ENCODE measurements at places on chromosomes 6 and 20.

- no peak for DNase-seq
These were observed 69.3 kb downstream of the IBTK start for GRCh38 chr6:82178077-82178758.

GRCh38 chr20:24977336-24977735, 15.2 kb downstream of the APMAP start:
- DNase-seq, result no peak

GRCh38 chr6:166830185-166830890, 126.0 kb downstream of the RNASET2 start:
- DNase-seq, result no peak

DNA sequence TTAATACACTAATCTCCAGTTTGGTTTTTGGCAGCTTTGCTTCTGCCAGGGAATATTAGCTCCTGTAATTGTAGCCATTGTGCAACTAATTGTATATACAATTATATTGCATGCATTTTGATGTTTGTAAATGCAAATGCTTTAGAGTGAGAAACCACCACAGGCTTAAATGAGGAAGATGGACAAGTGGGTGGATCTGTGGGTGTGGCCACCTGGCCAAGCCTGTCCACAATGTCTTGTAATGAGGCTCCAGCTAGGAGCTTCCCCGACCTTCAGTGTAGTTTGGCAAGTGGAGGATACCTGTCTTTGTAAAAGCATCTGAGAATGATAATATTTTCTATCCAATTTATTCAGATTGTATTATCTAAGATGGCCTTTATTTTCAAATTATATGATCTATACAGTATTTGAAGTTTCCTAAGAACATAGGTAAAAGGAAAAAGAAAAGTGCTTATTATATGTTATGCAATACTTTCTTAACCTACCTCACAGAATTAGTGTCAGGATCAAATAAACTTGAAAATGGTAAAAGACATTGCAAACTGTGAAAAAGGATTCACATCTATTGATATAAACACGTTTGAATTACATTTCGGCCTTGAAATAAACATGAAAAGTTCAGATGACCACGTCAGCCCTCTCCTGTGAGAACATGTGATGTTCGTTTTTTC, 49.3 kb upstream of the ARID1B start:
- DNase-seq, result no peak

- no peak for DNase-seq
These were observed 751.9 kb upstream of the DEFB115 start for GRCh38 chr20:30505566-30505965.

DNA sequence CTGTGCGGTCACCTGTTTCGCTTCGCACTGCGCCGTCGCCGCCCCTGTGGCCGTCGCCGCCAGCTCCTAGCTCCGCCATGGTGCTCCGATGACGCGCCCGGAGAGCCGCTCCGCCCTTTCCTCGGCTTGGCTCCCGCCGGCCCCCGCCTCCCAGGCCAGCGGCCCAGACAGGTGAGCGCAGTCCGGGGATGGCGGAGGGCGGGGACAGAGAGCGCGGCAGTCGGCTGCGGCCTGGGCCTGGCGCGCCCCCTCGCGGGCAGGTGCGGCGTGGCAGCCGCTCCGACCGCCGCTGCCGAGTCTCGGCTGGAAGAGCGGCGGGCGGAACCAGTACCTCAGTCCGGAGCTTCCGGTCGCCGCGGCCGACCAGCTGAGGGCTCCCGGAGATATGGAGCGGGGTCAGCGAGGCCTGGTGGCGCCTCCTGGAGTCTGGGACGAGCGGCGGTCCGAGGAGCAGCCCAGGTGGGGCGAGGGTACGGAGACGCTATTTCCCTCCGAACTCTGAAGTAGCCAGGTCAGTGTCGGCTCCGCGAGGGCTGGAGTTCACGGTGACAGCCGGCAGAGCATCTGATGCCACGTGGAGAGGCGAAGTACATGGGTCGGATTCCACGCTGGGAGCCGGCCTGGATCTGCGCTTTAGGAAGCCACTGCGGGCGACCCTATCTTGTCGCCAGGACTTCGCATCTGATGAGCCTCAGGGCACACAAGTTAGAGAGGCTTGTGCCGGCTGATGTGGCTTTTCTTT, at the start of gene MAP7:
Gene MAP7, minus strand, starts transcription at position 93 of the 742 bp plus-strand sequence. Its CDS starts 14 bp downstream, at position 79.
- DNase-seq, result no peak

- no peak for DNase-seq
These were observed 35.9 kb downstream of the ANKRD60 start for GRCh38 chr20:58192567-58192966.

DNA sequence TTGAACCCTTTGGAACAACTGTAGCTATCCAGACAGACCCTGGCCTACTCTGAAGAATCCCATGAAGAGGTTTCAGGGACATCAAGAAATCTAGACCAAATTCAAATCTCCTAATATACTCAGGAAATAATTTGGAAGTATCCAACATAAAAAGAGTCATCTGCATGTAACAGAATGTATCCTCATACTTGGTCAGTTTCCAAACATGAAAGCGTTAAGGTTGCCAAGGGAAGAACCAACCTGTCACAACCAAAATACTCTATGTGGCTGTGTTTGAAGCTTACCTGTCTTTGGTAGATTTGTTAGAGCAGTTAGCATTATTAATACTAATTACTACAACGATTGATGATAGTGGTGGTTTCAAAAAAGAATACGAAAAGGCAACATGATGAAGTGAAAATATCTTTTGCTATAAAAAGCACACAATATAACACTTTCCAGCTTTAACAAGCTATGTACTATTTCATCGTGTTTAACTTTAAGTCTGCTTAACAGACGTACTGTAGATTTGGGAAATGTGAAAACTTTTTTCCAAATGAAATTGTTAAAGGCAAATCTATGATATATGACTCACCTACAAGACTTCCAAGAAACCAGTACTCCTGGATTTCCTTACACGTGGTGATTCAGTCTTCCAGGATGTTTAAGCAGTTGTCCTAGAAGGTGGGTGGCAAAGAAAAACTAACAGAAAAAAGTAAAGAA, 46.6 kb upstream of the ENPP1 start:
- DNase-seq, result no peak

DNA sequence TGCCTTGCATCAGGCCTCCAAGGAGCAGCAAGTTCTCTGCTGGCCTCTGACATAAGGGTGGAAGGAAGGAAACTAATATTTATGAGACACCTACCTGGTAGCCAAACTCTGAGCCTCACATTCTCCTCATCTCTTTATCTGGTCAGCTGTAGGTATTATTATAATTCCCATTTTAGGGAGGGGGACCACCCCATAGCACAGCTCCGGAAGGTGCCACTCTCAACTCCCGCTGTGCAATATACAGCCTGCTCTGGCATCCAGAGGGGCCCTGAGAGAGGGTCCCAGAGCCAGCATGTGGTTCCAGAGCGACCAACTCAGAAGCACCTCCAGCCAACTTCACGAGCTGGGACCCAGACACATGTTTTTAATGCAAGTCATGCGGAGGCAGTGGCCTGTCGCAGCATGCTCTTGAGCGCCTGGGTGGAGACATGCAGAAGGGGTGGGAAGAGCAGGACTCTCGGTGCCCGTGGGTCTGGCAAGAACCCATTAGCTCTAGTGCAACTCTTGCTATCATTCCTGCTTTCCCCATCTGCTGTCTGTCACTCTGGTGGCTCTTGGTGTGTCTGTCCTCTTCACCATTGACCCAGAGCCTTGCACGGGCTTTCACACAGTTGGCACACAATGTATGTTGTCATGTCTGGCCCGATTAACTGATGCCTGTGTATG, 15.0 kb upstream of the MYMX start:
- no peak for DNase-seq

Measured in NCI-H2081 treated with DMSO at 0.1 percent for 48 hours (cell line).